Stimulated activated CD8-positive, alpha-beta memory T cell treated with anti-CD3 and anti-CD28 coated beads, Interleukin-15, amount 100 ng/mL, for 1 hour (primary cell): ENCODE measurements at places on chromosomes 1 and 21.
A peak's percentile ranks its signal among the peaks of the same experiment; 100 is the strongest.

- DNase-seq, result no peak
Observed at GRCh38 chr1:33170351-33171274, 11.2 kb downstream of the TRIM62 start.

DNA sequence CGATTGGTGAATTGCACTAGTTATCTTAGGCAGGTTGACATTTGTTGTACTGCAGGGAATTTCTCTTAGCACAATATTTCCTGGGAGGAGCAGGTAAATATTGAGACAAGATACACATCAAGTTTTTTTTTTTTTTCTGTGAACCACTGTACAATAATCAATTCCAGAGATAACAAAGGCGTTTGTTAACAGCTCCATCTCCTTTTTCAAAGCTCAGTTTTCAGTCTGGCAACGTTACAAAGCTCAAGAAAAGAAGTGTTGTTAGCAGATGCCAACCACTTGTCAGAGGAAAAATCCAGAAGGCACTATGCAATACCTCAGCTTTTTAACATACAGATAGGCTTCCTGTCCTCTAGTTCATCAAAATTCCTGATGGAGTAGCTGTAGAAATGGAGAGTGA is 40.9 kb upstream of the DAB1 start:
- no peak for DNase-seq

- peak; percentile 15 for DNase-seq
Observed at GRCh38 chr1:117606649-117607430, 992 bp downstream of the TENT5C start.

DNA sequence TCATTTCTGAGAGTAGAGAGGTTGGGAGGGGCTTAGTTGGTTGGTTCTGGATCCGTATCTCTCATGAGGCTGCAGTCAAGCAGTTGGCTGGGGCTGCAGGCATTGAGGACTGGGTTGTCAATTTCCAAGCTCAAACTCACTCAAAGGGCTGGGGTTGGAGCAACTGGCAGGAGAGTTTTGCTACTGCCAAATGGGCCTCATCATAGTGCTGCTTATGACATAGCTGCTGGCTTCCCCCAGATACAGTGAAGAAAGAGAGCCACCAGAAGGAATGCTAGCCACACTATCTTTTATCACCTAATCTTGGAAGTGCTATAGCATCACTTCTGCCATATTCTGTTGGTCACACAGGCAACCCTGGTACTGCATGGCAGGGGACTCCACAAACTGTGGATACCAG is 363.5 kb upstream of the USP24 start:
- no peak for DNase-seq
